Natural killer cell (primary cell): ENCODE measurements at places on chromosomes 16 and 17.
A peak's percentile ranks its signal among the peaks of the same experiment; 100 is the strongest.

- DNase-seq = peak; percentile 17
These were observed 18.0 kb downstream of the CCR7 start for GRCh38 chr17:40547079-40547784.

- DNase-seq = no peak
These were observed 74.5 kb downstream of the RAI1 start for GRCh38 chr17:17755715-17756114.

DNA sequence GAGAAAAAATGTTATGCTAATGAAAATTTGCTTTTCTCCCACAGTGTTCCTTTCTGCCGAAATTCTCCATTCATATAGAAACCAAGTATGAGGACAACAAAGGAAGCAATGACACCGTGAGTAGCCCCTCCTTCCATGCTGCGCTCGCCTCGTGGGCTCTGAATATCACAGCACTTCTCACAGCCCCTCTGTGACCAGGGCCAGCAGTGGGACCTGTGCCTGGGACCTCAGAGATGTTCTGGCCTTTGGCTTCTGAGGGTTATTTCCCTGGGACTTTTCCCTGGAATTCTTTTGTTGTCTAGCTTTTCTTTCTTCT lies 139.6 kb upstream of the NOL11 start:
- DNase-seq = no peak

- DNase-seq = no peak
These were observed 18.1 kb upstream of the ITGB4 start for GRCh38 chr17:75703191-75703590.

DNA sequence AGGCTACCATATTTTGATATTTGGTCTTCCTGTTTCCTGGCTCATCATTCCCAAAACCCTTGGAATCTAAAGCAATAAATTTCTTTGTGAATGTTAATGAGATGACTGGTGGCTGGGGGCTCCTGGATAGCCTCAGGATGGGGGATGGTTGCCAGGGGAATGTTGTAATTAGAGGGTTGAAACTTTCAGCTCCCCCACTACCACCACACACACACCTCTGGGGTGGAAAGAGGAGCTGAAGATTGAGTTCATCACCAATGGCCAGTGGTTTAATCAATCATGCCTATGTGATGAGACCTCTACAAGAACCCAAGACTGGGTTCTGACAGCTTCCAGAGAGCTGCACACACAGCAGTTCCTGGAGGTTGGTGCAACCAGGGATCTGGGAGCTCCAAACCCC lies 59.1 kb downstream of the HS3ST3A1 start:
- DNase-seq = no peak

GRCh38 chr17:81550830-81551457 lies 1.2 kb downstream of the FAAP100 start:
- DNase-seq = no peak

DNA sequence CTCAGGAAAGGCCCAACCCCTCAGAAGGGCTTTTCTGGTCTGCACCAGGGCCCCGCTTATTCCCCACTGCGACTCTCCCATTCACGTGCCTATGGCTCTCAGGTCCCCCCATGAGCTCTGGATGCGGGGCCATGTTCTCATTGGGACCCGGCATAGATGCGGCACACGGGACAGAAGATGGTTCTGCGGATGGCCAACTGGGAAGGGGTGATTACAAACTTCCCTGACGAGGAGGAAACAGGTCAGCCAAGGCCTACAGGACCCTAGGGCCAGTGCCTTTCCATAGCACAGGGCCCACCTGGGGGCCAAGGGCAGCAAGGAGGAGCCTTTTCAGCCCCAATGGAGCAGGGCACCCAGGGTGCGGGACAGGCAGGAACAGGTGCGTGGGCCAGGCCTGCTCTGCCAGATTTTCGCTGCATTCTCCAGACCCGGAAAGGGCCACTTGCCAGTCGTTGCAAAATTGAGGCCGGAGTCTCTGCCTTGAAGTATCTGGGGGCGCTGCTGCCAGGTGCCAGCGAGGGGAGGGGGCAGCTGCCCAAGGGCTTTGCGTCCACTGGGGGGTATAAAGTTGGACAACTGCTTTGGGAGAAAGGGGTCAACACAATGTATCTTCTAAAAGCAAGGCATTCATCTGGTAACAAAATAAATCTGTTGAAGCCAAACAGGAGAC lies 20.5 kb downstream of the SLC7A5 start:
- no peak for DNase-seq

- peak; percentile 28 for DNase-seq
These were observed 6.0 kb downstream of the HAGHL start for GRCh38 chr16:732936-733335.

GRCh38 chr17:3950584-3950983 lies 13.7 kb downstream of the ATP2A3 start:
- DNase-seq = no peak

DNA sequence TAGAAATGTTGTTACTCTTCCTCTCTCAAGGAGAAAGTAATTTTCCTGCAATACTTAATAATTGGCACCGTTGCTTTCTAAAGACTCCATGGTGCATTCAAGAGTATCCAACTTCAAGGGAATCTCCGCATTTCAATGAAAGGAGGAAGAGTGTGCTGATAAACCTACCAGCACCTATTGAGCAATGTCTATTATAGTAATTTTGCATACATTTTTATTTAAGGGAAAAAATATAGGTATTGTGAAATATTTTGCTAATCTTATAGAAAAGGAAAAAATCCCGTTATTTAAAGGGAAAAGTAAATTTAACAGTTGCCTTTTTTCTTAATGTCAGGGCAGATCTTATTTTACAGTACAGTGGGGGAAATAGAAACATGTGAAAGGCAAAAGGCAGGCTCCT lies 1.1 kb upstream of the TMEM106A start:
- DNase-seq = no peak

GRCh38 chr17:2011411-2012371 lies 13.4 kb downstream of the RTN4RL1 start:
- no peak for DNase-seq

DNA sequence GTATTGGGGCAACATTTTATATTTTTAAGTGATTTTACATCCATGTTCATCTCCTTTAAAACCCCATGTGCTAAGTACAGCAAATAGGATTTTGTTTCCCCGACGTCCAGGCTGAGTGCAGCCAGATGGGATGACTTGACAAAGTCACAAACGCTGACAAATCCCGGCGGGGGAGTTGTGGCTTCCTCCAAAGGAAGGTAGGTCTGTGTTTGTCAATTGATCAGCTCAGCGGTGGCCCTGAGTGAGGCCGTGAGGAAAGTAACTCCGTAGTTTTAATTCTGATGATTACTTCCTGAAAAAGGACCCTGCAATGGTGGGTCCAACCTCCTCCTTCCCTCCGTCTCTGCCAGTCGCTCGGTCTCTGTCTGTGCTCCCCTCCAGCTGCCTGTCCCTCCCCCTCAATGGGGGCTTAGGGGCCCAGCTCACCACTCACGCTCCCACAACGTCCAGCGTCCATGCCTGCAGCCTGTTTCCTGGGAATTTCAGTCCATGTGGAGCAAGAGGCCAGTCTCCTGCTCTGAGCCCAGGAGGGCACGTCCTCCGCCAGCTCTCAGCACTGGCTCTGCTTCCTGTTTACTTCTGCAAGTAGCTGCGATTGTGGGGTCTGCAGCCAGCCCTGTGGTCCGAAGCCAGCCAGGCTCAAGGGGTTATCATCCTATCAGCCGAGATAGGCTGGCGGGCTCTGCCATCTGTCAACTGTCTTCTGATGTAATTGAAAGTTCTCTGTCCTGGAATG lies 209.4 kb upstream of the FOXF1 start:
- DNase-seq = no peak

DNA sequence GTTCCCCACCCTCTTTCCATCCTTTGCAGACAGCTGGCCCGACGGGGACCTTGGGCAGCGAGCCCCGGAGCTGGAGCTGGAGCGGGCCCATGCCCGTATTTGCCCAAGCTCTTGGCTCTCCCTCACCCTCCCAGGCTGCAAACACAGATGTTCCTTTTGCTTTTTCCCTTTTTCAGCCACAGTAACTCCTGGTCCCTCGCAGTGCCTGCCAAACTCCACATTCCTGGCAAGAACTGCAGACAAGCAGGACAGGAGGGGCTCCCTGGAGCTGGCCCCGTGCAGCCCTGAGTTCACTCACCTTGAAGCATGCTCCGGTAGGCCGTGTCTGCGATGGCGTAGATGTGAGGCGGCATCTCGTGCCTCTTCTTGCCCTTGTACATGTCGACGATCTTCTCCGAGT lies 33.9 kb downstream of the MYH11 start:
- DNase-seq = no peak

- peak; percentile 34 for DNase-seq
These were observed 135.2 kb downstream of the SHISA9 start for GRCh38 chr16:13036600-13036999.

GRCh38 chr16:77214411-77215138 lies 15.4 kb downstream of the SYCE1L start:
- no peak for DNase-seq

- no peak for DNase-seq
These were observed 282.1 kb upstream of the IRX5 start for GRCh38 chr16:54648575-54648974.

- DNase-seq = no peak
These were observed 111.9 kb upstream of the SIAH1 start for GRCh38 chr16:48497129-48497528.

GRCh38 chr17:44787271-44787940 lies 28.6 kb downstream of the ADAM11 start:
- DNase-seq = no peak

- DNase-seq = no peak
These were observed 26.5 kb upstream of the PPM1D start for GRCh38 chr17:60573236-60574051.

DNA sequence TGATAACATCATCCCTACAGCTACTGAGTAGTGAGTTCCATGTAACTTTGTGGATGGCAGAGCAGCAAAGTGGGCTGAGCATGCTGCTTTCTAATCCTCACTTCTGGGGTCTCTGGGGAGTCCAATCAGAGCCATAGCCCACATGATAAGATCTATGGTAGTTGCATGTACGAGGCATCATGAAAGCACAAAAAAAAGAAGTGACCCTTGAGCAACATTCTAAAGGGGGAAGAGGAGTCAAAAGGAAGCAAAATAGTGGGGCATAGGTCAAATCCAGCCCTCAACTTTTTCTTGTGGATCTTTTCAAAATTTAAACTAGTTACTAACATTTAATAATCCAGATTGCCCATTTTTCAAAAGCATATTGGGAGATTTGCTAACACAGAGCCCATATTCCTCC lies 208.5 kb upstream of the TOX3 start:
- no peak for DNase-seq

GRCh38 chr17:69030169-69030568 lies 30.6 kb downstream of the ABCA9 start:
- DNase-seq = no peak

GRCh38 chr17:63697341-63698286 lies 2.3 kb downstream of the LIMD2 start:
- peak; percentile 94 for DNase-seq

- DNase-seq = no peak
These were observed 7.8 kb downstream of the PIGS start for GRCh38 chr17:28563475-28563874.

DNA sequence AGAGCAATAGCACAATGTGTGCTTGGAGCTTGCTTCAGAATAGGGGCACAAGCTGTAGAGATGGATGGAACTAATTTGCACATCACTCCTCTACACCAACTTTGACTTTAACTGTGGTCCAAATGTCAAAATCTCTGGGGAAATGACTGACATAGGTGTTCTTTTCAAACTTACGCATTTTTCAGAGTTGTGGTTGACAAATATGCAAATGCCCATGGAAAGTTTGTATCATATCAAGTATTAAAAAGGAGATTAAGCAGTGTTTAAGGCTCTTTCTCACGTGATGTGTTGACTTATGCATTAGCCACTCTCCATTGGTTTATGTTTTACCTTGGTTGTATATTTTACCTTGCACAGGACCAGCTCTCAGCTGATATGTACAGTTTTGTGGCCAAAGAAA lies 77.1 kb downstream of the ELAC2 start:
- DNase-seq = no peak

- DNase-seq = no peak
These were observed 7.0 kb upstream of the EFNB3 start for GRCh38 chr17:7697828-7698588.

- DNase-seq = peak; percentile 54
These were observed 43.4 kb downstream of the ZNF276 start for GRCh38 chr16:89764711-89765201.

DNA sequence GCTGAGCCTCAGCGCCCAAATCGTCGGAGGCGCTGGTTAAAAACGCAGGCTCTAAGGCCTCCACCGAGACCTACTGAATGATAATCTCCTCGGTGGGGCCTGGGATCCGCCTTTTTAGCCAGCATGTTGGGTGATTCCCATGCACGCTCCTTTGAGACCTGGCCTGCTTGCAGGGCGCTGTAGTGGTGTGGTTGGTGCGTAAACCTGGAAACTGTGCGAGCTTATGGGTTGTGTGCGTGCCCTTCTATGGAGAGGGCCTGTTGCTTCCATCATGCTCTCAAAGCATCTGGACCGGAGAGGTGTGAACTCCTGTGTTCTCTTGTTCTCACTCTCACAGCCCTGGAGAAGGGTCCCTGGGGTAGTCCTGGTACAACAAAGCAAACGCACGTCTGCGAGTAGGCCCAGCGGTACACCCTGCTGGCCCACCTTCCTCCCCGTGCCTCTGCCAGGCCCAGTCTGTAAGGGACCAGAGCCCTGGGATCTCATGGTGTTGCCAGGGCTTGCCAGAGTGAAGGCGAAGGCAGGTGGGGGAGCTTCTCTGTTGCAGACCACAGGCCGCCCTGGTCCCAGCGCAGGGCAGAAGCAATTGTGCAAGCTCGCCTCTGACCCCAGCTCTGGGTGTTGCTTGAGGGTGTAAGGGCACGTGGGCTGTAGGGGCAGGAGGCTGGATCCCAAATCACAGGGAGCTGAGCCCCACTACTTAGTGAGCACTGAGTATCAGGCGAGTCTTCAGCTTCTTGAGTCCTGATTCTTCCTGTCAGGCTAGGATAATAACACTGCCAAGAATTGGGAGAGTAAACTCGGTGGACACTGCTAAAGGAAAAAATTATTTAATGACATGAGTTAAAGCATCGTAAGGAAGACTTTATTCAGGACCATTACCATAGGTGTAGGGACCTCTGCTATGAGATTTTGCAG lies 879 bp upstream of the LRRC75A start:
- DNase-seq = no peak

DNA sequence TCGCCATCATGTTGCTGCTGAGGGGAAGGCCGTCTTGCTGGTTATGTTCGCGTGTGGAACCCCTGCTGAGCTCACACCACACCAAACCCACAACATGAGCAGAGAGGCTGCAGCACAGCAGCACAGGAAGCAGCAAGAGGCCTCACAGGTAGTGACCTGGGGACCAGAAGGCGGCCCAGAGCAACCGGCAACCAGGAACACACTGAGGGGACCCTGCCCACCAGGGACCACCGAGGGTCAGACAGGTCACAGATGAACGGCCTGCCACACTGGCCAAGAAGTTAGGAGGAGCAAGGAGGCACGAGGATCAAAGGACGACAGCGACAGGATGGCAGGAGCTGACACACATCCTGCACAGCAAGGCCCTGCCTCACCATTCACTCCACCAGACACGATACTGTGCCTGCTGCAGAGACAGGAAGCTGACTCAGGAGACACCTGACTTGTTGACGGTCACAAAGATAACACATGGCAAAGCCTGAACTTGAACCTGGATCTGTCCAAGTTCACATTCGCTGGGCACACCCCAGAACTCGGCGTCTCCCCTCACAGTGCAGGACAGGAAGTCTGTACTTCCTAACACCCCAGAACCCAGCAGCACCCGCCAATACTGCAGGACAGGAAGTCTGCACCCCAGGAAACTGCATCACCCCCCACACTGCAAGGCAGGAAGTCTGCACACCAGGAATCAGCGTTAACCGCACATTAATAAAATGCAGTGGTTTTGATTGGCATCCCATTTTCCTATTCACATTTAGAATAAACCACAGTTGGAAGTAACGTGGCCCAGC lies 98.5 kb downstream of the ZNF778 start:
- peak; percentile 71 for DNase-seq
